ENCODE measurements at places on chromosomes 3 and 15.

DNA sequence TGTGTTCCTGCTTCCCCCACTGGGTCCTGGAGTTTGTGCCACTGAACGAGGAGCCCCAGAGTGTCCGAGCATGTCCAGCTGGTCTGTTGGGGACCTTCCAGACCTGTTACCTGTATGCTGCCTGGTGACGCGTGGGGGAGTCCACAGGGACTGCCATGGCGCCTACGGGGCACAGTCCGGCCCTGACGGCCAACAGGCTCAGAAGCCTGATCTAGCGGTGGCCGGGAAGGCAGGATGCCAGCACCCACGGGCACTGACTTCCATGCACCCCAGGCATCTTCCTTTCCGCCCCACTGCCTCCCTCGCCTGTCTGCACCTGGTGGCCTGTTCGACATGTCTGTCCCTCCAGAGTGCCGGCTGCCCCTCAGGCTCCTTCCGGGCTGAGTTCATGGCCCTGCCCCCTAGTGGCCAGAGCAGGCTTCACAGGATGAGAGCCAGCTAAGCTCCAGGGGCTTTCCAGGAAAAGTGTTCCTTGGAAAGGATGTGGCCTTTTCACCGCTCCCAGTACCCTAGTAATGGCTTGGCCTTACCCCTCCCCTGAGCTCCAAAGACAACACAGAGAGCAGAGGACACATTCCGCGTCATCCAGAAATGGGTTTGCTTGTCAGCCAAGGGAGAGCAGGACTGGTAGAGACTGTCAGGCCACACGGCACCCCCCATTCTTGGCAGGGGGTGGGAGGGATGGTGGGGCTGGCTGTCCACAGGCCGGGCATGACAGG is 35.7 kb downstream of the NGRN start:
- peak; percentile 48 for DNase-seq

- peak; percentile 53 for DNase-seq
Measured at GRCh38 chr3:40317061-40317855, 7.8 kb downstream of the EIF1B start.

DNA sequence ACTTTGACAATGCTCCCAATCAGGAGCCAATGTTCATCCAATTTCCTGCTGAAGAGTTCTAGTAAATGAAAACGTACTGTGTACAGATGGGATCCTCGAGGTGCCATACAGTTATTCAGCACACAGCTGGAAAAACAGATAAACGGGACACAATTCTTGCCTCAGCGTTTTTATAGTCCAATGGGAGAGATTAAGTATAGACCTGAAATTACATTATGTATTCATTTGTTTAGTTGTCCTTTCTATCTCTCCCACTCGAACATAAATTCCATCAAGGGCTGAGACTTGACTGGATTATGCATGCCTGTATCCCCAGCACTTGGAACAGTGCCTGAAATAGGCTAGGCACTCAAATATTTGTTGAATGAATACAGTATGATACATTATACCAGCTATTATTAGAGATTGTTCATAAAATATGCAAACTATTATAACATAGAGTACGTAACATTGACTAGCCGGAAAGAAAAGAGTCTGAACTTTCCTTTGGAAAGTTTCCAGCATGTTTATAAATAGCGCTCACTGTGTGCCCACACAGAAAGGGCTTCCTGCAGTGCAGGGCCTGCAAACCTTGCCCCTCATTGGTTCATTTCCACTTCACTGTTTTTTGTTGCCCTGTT is 27.4 kb upstream of the SNTN start:
- peak; percentile 99 for DNase-seq

- peak; percentile 65 for DNase-seq
Measured at GRCh38 chr15:45714590-45715488, 80.0 kb downstream of the SQOR start.

DNA sequence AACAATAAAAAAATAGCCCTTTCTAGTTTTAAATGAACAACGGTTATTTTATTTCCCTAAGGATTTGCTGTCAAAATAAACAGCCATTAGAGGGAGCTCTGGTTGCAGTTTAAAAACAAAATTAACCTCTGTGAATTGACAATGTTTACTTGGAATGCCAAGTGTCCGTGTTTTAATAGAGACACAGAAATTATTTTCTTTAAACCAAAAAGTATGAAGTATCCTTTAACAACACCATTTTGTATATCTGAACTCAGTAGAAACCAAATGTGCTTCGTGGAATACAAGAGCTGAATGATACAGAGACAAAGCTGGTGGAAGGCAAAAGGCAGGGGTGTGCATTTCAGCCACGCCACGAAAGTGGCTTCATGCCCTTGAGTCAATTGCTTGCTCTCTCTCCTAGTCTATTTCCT is 74.4 kb downstream of the MOBP start:
- DNase-seq: peak; percentile 23

GRCh38 chr3:21531909-21532308 is 219.1 kb downstream of the ZNF385D start:
- DNase-seq: no peak

- peak; percentile 73 for DNase-seq
Measured at GRCh38 chr3:194472290-194472920, 14.4 kb downstream of the ATP13A3 start.

GRCh38 chr15:64267331-64267973 is 88.5 kb downstream of the CSNK1G1 start:
- DNase-seq: no peak

GRCh38 chr3:183455089-183455488 is 26.7 kb upstream of the MCF2L2 start:
- no peak for DNase-seq

- no peak for DNase-seq
Measured at GRCh38 chr3:66380200-66380932, 120.5 kb downstream of the LRIG1 start.

DNA sequence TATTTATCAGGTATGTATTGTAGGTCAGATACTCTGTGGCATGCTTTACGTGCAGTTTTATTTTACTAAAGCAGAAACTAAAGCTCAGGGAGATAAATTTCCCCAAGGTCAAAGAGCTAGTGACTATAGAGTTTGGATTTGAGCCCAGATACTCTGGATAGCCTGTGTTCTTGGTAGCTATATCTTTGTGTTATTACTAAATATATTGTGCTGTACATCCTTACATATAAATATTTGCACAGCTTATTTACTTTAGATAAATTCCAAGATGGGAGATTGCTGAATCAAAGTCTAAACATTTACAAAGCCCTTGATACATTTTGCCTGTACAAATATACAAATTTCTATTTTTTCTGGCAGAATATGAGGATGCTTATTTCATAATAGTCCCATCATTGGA is 660.9 kb upstream of the NAALADL2 start:
- DNase-seq: no peak

- no peak for DNase-seq
Measured at GRCh38 chr3:76361010-76361409, 575.7 kb upstream of the ZNF717 start.

DNA sequence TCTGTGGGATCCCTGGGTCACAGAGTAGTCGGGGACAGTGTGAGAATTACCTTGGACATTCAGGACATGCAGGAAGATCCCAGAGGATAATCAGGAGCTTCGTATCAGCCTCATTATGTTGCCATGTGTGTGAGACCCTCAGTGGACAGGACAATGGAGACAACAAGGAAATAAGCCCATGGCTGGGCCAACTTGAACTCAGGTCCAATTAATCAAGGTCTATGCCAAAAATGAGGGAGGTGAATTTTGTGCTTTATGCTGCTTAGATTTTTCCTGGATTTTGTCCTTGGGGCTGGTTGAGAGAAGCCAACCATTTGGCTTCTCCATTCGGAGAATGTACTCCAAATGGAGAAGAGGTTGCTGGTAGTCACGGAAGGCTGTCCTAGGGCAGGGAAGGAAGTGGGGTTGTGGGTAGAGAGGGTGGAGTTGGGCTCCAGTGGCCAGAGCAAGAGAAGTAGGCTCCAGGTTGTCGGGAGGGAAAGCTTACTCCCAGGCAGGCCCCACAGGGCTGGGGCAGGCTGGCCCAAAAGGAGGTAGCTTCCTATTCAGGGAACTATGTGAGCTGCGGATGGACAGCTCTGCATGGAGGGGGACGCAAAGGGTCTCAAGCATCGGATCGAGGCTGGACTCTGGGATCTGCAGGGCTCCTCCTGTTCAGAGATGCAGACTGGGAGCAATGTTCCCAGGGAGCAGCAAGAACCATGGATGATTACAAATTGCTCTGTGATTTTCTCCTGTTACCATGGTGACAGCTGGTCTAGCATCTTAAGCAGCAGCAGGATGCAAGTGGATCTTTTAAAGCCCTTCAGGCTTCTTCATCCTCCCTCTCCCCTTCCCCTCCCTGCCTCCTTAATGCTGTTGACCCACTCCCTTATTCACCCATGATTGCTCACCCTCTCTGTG is 91.1 kb downstream of the WNT7A start:
- no peak for DNase-seq

DNA sequence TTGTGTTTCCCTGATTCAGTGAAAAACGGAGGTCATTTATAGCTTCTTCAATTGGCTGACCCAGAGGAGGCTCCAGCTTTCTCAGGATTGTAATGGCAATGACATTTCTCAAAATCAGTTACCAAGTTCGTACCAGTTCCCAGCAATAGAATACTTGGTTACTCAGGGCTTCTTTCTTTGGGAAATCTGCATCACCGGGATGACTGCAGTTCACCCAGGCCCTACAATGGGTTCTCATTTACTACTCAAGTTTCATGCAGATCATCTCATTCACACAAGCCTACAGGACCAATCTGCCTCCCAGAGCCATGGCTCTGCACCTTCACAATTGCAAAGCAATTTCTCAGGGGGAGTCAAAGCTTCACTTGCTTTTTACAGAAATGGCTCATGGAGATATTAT is 109.6 kb downstream of the FHIT start:
- DNase-seq: no peak

GRCh38 chr3:110362751-110363150 is 708.9 kb upstream of the NECTIN3 start:
- DNase-seq: peak; percentile 50

GRCh38 chr15:44015545-44016305 is 179.3 kb downstream of the FRMD5 start:
- DNase-seq: no peak

DNA sequence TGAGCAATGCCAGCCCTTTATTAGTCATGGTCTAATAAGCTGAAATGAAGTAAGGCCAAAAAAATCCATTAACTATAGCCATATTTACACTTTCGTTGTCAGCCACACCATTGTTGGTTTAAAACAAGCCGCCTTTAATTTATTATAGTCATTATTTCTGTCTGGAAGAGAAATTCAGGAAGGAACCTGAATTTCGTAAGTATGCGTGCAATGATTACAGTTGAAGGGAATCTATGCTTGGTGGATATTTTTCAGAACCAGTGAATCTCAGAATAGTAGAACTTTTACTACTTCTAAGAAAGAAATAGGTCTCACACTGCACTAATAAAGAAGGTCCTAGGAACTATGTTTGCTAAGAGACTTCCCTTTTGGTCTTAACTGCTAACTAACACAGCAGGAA is 59.1 kb downstream of the FAM43A start:
- no peak for DNase-seq

DNA sequence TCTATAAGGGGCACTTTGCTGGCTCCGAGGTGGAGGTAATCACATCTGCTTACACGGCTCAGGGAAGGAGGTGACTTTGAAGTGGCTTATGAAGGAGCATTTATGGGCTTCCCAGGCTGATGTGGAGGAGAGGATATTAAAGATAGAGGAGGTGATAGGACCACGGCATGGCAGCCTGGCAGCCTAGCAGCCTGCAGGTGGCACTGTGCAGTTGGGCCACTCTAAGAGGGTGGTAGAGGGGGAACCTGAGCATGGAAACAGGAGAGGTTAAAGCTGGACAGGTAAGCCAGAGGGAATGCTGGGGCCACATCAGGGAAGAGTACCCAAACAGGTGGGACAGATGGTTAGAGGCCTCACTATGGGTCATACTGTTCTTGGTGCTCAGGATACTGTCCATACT is 375.0 kb downstream of the WDR72 start:
- no peak for DNase-seq

GRCh38 chr15:70362350-70362749 is 264.6 kb upstream of the TLE3 start:
- no peak for DNase-seq

- no peak for DNase-seq
Measured at GRCh38 chr15:57337868-57338411, 38.4 kb upstream of the CGNL1 start.

- DNase-seq: peak; percentile 28
Measured at GRCh38 chr3:59364496-59364895, 314.7 kb upstream of the CFAP20DC start.

DNA sequence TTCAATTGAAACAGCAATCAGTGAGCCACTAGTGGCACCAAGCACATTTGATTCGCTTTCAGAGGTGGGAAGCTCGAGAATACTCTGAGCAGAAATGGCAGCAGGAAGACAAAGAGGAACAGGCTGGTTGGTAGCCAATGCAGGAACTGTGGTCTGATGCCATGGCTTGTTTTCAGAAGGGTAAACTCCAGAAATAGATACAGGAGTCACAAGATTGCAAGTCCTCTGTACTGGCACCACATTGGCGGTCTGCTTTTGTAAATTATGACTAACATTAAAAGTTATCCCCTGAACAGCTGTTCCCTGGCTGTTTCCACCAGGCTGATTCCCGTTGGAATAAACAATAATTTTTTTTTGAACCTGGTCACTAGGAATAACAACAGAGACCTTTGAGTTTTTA is 35.5 kb downstream of the USF3 start:
- DNase-seq: no peak

DNA sequence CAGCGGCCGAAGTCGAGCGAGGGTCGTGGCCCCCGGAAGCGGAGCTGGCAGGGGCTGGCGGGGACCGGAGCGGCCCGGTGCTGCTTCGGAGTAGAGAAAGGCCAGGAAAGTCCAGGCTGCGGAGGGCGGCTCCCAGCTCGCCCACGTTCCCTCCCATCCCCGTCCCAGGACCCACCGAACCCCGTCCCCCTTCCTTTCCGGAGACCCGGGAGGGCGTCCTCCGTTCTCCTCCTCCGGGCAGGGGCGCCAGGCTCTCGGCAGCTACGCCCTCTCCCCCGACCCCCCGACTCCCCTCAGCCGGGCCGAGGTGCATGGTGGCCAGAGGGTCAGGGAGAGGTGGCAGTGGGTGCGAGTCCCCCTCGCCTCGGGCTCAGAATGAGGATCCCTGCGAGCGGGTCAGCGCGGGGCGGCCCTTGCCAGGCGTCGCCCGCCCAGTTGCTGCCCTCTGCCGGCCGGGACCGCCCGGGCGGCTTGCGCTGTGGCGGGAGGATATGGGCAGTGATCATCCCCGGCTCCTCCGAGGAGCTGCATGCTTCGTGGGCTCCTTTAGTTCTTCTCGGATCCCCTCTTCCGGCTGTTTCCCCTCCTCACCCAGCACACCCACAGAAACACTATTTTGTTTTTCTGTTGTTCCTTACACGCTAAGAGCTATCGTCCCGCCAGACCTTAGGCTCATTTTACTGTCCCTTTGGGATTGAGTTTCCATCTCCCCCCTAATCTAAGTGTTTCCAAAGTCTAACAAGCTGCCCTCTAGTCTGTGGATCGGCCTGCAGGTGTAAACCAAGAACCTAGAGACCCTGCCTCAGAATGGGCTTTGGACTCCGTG is 744 bp upstream of the ALDH1A2 start:
- peak; percentile 47 for DNase-seq

DNA sequence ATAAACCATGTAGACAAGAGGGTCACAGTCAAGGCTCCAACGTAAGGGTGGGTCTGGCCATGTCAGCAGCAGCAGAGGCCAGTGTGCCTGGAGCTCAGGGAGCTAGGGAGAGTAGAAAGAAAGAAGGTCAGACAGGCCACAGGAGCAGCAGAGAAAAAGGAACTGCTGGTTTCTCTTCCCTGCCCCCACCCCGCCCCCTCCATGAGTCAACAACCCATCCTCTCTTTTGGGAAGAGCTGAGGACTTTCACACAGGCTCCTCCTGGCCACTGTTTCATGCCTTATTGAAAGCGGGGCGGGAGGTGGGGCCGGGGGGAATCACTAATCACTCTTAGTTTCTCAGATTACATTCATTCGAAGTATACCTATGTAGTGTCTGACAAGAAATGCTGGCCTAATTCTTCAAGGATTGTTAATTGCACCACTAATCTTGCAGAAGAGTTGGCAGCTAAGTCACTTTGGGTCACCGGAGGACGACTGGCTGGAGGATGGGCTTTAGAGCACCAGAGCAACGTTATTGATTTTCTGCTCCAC is 9.1 kb upstream of the SCG3 start:
- DNase-seq: peak; percentile 3
